ENCODE measurements at places on chromosomes 7 and 10.

GRCh38 chr10:48700493-48700892 is 15.8 kb downstream of the WDFY4 start:
- no peak for DNase-seq

- no peak for DNase-seq
Observed at GRCh38 chr7:18036783-18037182, 9.1 kb upstream of the PRPS1L1 start.

DNA sequence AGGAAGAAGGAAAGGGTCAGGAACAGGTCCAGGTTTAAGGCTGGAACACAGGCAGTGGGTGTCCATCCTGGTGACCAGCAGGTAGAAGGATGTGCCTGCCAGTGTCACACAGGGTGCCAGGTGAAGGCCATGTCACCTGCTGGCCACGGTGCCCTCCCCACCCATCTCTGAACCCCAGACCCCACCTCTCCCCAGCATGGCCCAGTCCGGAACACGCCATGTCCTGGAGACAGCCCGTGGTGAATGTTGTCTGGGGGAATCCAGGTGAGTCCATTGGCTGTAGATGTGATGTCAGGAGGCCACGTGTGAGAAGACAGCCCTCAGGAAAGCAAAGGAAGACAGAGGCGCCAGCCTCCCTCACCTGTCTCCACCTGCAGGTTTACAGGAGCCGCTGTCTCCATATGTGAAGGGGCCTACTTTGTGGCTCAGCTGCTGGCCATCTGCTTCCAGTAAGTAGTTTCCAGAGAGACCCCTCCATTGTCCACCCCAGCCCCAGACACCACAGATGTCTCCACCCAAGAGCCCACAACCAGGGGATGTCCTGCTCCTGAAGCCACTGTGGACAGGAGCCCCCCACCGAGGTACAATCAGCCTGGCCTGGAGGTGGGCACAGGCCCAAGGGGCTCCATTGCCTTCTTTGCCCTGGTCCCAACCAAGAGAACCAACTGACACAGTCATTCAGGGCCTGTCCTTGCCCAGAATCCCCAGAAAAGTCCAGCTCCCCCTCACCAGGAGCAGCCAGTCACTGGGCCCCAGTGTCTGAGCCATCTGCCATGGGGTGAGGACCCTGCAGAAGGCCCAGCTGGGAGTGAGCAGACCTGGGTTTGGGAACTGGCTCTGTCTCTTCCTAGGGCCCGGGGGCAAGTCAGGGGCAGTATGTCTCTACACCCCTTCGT is 20.7 kb downstream of the TMEM72 start:
- peak; percentile 38 for DNase-seq

DNA sequence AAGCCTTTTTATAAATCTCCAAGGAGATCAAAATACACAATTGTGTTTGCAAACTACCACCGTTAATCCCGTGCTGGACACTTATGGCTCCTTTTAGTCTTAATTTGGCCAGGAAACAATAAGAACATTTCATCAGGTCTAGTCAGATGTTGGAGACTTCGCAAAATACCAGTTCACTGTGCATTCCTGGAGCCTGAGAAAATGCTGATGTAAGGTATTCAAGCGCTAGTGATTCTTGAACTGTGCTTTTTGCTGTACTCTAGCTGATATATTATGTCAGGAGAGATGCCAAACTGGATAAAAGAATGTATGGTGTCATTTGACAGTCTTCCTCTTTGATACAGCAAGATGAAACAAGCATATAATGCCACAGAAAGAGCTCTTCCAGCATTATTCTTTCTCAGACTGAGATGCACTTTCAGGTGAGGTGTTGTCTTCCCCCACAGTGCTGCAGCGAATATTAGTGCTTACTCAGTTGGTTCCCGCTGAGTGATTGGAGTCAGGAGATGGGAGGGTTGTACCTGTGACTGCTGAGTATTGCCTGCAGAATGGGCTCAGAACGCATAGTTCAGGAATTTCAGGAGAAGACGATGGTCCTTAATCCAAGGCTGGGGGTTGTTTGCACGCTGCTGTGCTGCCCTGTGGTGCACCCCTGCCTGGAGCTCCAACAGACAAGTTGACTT is 59.2 kb downstream of the OGDH start:
- no peak for DNase-seq

GRCh38 chr7:90777886-90778285 is 181.8 kb downstream of the CDK14 start:
- no peak for DNase-seq

- no peak for DNase-seq
Observed at GRCh38 chr10:116113721-116114501, 159.1 kb downstream of the GFRA1 start.

DNA sequence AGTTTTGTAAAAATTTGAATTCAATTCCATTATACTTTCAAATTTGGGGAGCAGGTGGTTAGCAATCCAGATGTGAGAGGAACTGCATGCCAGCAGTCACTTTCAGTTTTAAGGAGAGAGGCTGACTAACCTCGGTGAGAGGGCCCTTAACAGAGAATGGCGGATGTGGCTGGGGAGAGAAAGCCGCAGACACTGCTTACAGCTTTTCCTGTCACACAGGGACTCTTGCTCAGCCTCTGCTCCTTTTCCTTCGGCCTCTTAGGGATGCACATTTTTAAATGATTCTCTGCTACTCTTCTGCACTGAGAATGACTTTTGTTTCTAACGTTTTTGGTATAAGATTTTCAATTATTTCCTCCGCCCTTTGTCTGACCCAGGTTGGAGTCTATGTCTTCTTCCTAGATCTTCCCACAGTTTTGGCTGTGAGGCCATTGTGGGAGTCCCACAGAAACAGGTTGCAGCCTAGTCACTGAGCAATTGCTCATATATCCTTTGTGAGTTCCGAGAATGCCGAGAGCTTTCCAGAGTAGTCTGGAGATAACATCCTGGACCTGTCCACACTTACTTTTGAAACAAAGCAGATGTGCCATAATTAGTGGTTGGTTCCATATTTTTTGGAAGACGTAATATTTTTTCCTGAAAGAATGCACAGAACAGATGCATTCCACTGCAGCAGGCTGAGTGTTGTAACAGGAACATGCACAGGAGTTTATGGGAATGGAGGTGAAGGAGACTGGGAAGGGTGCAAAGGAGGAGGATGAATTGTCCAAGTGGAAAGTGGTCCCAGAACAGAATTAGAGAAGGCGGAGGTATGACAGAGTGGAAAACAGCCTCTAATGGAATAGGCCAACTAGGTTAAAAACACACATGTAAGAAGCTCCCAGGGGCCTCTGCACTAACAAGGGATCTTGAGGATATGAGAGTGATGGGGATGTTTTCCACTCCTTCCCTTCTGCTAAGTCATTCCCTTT is 168.0 kb upstream of the ZNF32 start:
- DNase-seq: peak; percentile 82

DNA sequence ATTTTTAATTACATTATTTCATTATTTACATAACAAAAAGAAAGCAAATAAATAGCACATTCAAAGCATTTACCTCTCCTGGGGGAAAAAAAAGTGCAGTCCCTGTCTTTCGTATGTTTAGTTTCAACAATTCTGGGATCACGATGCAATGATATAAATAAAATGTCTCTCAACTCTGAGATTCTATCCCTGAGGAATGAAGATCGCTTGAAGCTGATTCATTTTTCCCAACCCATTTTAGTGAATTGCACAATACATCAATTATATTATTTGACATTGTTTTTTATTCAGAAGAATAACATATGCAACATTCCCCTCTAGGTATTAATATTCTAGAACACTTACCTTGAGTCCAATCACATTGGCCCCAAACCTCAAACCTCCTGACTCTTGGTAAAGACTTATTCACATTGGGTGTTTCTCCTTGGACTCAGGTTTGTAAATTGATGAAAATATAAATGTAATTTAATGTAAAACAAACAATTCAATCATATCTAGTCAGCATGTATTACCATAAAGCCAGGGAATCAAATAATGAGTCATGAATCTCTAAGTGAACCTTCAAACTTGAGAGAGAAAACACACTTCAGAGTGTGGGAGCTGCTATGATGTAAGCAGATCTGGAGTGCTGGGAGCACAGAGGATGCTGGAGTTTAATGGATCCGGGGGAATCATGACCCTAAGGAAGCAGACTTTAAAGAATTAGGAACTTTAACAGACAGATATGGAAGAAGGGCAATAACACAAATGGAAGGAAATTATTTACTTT is 5.3 kb upstream of the SCIN start:
- DNase-seq: no peak

DNA sequence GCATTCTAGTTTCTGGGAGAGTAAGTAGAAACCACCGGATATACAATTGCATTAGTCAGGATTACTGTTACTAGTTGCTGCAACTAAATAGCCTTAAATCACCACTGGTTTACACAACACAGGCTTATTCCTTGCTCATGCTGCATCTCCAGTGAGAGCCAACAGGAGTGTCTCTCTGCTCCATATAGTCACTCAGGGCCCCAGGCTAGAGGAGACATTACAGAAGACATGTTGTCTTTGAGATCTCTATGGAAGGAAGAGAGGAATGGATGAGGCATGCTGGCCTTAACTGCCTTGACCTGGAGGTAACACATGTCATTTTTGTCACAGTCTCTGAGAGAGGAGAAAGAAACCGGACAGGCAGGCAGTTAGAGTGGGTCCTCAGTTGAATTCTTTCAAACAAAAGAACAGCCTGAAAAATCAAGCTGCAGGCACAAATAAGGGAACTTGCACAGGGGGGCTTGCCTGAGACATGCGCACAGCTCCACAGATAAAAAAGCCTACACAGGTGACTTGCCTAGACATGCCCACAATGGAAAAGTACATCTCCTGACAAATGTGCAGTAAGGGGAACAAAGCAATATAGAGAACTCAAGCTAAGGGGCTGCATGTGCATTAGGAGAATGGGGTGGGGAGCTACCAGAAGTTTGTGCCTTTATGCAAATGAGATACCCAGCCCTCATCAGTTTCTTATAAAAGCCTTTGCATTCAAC is 348.0 kb downstream of the TYW1 start:
- DNase-seq: no peak

GRCh38 chr7:36192053-36192824 is 39.2 kb downstream of the EEPD1 start:
- no peak for DNase-seq

GRCh38 chr7:4437916-4438315 is 244.2 kb upstream of the FOXK1 start:
- no peak for DNase-seq

DNA sequence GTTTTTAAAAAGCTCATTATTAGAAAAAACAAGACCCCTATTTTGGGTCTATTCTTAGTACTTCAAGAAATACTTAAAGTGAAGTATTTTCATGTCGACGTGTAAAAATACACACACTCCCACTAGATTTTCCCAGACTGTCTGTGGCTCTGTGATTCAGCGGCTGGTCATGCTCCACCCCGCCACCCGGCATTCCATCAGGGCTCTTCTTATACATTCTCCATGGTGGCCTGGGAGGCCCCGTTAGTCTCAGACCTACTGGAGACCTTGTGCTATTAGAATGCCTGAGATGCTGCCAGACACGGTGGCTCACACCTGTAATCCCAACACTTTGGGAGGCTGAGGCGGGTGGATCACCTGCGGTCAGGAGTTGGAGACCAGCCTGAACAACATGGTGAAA is 13.1 kb downstream of the TECPR1 start:
- no peak for DNase-seq

DNA sequence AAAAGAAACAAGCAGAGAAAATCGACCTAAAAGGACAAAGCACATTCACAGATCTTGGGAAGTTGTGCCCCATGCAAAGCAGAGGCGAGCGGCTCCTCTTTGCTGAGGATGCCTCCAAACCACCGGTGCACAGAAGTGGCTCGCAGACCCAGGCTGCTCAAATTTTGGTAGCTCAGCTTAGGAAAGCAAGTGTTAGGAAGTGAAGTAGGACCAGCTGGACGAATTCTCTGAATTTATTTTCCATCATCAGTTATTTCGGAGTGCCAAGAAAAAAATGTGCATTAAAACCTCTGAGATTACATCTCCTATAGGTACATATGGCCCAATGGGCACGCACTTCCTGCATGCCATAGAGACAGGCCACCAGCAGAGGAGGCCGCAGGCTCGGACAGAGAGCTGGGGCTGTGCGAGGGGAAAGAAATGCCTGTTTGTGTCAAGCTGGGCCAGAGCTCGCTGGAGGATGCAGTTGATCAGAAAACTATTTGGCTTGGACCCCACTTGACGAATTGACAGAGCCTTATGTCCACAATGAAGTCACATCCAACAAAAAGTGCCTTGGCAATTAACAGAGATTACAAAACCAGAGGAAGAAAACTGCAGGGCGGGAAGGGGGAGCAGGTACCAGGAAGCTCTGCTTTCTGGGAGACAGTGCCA is 122.3 kb upstream of the LYZL2 start:
- DNase-seq: no peak

GRCh38 chr10:36675458-36675880 is 449.9 kb upstream of the ANKRD30A start:
- no peak for DNase-seq

- no peak for DNase-seq
Observed at GRCh38 chr7:50416527-50417182, 33.5 kb downstream of the FIGNL1 start.

GRCh38 chr7:96997512-96998032 is 7.8 kb upstream of the DLX6 start:
- DNase-seq: no peak

- no peak for DNase-seq
Observed at GRCh38 chr10:36373424-36374096, 731.5 kb upstream of the FZD8 start.

GRCh38 chr10:78643513-78643912 is 425.3 kb upstream of the ZMIZ1 start:
- no peak for DNase-seq
